Pericardium fibroblast (primary cell): ENCODE measurements at places on chromosomes 4 and X. TPM values are rescaled to one million over a fixed set of nuclear protein-coding genes. Genes with fewer than 3 reads are reported as not detected.

Gene BMX
- total RNA-seq, result not detected in 2 replicates

Gene HERC3
- 6.2 and 11.1 TPM in 2 replicates for total RNA-seq

Gene CXCL11
- total RNA-seq, result not detected in 2 replicates

Gene SSX3
- total RNA-seq, result not detected in 2 replicates

Gene HTR2C
- not detected in 2 replicates for total RNA-seq

Gene RASSF6
- total RNA-seq, result not detected in 2 replicates

Gene MAGEB17
- not detected in 2 replicates for total RNA-seq

Gene ARMCX6
- total RNA-seq, result 24.2 and 24.9 TPM in 2 replicates

Gene ODAM
- total RNA-seq, result not detected in 2 replicates

Gene CCKAR
- not detected in 2 replicates for total RNA-seq
